Activated effector memory CD4-positive, alpha-beta T cell treated with Interleukin-2 at 50 U/mL for 16 hours (primary cell): ENCODE measurements at places on chromosomes 4 and X.

DNA sequence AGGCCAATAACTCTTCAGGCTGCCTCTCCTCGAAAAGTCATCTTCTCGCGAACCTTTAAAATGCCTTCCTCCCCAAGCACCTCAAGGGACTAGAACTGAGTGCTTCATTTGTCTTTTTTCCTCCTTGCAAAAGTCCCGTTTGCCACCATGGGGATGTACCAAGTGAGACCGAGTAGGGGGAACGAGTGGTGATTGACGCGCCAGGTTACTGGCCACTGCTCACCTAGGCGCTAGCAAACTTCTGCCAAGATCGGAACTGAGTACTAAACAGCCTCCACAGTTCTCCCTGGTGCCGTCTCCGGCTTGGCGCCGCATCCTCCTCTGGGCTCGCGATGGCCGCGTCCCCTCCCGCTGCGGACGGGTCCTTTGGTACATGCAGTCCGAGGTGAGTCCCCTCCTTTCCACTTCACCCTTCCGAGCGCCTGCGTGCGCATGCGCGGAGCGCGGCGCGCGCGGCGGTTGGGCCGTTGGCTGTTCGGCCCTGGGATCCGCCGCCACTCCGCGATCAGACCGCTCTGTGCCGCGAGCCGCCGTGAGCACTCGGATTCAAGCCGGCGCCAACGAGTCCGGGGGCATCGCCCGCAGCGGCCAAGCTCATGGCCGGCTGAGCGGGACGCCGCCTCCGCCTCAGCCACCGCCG, at the start of gene CDK16:
CDK16 (plus strand) TSS at position 402 of the 640 bp plus-strand sequence. CDS start 4,877 bp downstream, outside the sequence.
- DNase-seq, result peak; percentile 67

- no peak for DNase-seq
Observed at GRCh38 chr4:5927747-5928146, 34.9 kb upstream of the CRMP1 start.

DNA sequence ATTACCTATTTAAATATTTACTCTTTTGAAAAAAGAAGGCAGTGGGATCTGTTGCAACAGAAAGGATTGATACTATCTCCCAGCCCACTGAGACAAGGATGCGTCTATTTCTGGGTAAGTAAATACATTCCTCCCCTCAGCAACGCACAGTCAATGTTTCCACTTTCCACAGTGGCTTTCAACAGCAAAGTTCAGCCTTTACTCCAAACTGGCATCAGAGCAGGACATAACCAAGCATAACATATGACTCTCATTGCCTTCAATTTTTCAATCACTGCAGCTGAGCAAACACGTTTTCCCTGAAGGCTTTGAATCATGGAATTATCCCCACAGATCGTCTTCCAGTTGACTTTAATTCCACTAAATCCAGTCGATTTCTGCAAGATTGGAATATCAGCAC, 160.3 kb upstream of the FRG1 start:
- no peak for DNase-seq

- DNase-seq, result no peak
Observed at GRCh38 chr4:36574816-36575215, 293.4 kb downstream of the DTHD1 start.

GRCh38 chr4:60709061-60709460, 491.1 kb upstream of the ADGRL3 start:
- DNase-seq, result no peak

GRCh38 chr4:176271749-176272148, 2.7 kb upstream of the ASB5 start:
- no peak for DNase-seq

- no peak for DNase-seq
Observed at GRCh38 chrX:78199851-78200250, 60.4 kb upstream of the TAF9B start.

DNA sequence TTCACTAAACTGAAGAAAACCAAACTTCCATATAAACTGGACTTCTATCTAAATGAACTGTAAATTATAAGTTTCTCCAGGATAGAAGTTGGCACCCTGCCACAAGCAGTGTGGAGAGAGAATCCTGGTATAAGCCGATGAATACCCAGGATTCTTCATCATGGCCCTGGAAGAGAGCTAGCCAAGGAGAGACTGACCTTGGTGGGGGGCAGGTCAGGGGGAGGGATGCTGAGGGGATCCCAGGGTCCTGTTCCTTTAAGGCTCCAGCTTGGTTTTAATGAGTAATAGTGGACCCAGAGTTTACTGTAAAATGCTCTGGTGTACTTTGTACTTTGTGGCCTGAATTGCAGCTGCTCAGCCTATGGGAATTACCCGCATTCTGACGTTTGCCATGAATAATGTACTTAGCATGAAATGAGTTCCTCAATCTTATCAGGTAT, 16.9 kb downstream of the RASSF6 start:
- no peak for DNase-seq

DNA sequence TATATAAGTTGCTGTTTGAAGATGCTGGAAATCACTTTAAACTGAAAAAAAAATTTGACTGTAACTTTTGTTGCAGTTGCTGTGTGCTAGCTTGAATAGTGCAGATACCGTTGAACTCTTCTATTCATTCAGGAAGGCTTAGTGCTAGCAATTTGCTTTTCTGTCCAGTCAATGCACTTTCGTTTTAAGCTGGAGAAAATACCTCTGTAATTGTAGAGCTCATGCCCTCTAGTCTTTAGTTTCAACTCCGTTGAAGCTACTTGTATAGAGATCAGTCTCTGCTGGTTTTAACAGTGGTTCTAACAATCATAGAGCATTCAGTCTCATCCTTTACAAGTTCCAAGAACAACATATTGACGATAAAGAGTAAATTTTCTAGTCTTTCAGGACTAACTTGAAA, 49.0 kb upstream of the TRPC3 start:
- no peak for DNase-seq

DNA sequence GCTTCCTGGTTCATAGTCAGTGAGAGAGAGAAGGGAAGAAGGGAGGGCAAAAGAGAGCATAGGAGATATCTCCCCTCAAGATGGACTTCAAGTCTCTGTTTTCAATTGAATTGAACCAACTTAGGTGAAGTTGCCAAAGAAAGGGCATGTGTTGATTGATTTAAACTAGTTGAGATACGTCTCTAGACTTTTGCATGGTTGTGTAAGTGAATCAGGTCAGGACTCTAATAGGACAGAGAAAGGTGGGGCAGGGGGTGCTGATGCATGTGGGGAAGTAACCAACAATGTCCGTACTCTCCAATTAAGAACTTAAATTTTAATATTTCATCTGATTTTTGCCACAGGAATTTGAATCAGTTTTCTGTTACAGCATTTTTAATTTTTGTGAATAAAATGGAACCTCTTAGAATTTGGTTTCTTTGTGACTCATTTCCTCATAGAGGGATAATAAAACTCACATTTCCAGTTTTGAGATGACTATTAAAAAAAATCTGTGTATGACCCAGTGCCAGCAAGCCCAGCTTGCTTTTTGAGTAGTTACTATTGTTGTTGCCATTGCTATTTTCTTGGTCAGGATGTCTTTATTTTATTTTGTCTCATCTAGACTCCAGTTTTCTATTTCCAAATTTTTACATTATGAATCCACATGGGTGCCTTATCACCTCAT, 37.3 kb downstream of the SLIT2 start:
- DNase-seq, result no peak

GRCh38 chr4:2745981-2746806, 9.9 kb downstream of the TNIP2 start:
- peak; percentile 74 for DNase-seq

DNA sequence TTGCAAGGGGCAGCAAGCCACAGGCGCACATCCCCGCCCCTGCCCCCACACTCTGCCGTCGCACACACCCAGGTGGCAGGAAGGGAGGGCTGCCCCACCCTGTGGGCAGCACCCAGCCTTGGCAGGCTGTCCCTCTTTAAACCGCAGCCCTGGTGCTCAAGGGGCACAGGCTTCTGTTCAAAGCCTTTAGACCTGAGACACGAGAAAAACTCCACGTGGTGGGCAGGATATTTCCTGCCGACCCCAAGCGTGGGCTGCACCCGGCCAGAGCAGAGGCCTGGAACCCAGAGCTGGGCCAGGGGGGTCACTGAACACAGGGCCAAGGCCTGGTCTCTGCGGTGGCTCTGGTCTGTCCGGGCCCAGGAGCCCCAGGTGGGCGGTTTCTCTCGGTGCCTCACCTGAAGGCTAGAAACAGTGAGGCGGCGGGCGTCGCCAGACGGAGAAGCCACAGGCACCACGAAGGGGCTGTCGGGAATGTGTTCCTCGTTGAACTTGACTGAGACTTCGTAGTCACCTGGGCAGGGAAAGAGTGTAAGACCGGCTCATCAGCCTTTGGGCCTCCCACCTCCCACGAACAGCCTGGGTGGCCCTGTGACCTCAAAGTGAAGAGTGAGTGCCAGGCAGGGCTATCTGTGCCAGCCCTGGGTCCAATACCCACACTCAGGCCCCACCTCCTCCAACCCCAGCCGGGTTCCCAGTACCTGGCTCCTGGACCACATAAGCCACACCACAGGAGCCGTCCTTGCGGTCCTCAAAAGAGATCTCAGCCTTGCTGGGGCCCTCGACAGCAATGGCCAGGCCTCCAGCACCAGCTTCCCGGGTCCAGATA, 23.0 kb downstream of the FLNA start:
- peak; percentile 55 for DNase-seq

- no peak for DNase-seq
Observed at GRCh38 chr4:53208753-53209152, 157.1 kb downstream of the SCFD2 start.

DNA sequence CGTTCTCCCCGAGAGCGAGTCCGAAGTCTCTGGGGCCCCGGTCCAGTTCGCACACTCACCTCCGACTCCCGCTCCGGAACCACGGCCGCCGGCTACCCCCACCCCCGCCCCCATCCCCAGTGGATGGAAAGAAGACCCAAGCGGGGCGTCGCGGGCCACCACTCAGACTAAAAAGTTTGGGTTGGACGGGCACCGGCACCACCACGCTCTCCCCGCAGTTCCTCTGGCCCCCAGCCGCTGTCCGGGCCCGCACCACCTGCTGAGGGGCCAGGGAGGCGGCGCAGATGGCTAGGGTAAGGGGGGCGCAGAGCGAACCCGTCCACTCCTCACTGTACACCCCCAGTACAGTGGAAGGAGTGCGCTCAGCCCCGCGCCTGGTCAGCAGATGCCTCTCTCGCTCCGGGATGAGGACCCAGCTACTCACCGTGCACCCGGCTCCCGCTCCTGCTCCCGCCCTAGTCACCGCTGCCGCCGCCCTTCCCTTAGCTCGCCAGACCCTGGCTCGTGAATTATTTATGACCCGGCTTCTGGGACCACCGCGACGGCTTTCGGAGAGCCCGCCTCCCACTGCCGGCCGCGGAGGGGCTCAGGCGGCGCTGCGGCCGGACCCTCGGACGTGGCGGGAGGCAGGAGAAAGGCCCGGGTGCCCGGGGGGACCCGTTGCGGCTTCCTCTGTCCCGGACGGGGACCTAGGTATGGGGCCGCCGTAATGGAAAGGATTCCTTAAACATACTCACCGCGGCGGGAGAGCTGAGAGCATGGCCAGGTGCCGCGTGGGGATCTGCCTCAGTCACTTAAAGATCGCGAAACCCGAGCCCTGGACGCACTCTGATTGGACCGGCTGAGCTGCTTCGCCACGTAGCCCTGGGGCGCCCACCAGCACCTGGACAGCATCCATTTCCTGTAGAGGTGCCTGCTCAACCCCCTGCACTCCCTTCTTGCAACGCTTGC, at the start of gene PROM1:
PROM1 (minus strand) TSS at position 783 of the 951 bp plus-strand sequence. CDS start 8,117 bp downstream, outside the sequence.
- DNase-seq, result no peak

- no peak for DNase-seq
Observed at GRCh38 chr4:2753436-2753835, 2.7 kb downstream of the TNIP2 start.

DNA sequence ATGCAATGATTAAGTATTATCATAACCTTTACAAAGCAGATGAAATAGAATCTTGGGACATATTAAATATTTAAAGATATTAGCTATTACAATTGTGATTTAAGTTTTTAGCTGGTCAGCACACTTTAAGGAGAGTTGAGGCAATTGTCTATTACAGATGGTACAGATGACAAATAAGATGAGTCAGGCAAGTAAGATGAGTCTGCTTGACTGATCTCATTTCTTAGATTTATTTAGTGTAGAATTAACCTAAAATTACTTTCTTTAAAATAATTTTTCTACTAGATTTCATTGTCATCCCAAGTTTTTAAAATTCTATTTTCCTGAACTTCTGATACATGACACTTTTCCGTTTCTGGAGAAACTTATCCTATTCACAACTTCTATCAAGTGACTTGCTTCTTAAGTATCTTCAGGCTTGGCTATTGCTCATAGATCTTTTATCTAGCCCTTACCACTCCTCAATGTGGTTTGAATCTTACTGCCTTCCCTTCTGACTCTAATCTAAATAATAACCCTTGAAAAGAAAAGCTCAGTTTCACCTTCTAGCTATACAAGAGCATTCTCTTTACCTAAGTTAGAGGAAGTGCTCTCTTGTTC, 32.9 kb downstream of the CXCL1 start:
- DNase-seq, result no peak

GRCh38 chr4:45578874-45579273, 545.0 kb downstream of the GABRG1 start:
- DNase-seq, result no peak

- DNase-seq, result no peak
Observed at GRCh38 chr4:18980516-18981233, 959.1 kb upstream of the LCORL start.

GRCh38 chrX:133999031-133999705, 13.8 kb upstream of the GPC3 start:
- DNase-seq, result no peak

- DNase-seq, result no peak
Observed at GRCh38 chrX:148501386-148502066, 1.1 kb downstream of the AFF2 start.

- no peak for DNase-seq
Observed at GRCh38 chrX:136822337-136823095, 41.8 kb upstream of the ARHGEF6 start.

GRCh38 chr4:5960252-5960880, 57.9 kb downstream of the C4orf50 start:
- DNase-seq, result no peak

DNA sequence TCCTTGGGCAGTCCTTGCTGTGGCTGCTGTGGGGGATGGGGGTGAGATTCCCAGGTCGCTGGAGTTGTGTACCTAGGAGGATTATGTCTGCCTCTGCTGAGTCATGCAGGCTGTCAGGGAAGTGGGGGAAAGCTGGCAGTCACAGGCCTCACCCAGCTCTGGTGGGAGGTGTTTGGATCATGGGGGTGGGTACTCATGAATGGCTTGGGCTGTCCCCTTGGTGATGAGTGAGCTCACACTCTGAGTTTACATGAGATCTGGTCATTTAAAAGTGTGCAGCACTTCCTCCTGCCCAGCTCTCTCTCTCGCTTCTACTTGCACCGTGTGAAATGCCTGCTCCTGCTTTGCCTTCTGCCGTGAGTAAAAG, 24.6 kb upstream of the PDLIM3 start:
- DNase-seq, result no peak

- no peak for DNase-seq
Observed at GRCh38 chr4:7805533-7806337, 133.9 kb downstream of the AFAP1 start.

GRCh38 chr4:164293203-164293602, 460.7 kb upstream of the SMIM31 start:
- no peak for DNase-seq

GRCh38 chr4:1008840-1009541, 2.4 kb upstream of the FGFRL1 start:
- DNase-seq, result peak; percentile 29

DNA sequence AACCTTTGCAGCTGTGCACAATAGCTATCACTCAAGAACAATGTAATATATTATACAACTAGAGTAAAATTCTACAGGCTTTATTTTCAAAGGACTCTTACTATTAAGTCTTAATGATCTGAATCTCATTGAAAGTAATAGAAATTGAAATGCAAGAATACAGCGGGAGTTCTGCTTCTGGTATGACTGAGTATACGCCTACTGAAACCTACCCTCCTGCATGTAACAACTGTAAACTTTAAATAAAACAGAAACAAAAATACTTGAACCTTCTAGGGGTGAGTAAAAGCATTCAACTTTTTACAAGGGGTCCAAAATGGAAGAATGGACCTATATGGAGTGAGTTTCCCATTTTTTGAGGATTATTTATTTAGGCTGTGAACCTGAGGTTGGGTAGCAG, 13.5 kb downstream of the DCHS2 start:
- no peak for DNase-seq
